ENCODE measurements at places on chromosomes 7 and 10.

DNA sequence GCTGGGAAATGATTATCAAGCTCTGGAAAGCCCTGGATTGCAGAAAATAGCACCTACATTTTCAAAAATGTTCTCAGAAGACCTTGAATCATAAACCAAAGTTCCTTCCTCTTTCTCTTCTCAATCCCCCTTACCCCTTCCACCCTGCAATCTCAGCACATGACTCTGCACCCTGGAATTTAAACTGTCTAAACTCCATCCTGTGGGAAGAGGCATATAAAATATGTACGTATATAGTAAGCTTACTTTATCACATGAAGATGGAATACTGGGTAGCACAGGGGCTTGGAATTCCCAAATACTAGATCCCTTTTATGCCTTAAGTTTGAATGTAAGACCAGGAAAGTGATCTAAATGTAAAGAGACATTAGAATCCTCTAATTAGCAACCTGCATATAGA is 7.7 kb downstream of the AGMO start:
- DNase-seq: no peak

GRCh38 chr10:33884604-33885003 is 550.1 kb upstream of the NRP1 start:
- DNase-seq: no peak

- DNase-seq: no peak
Measured at GRCh38 chr7:121795736-121796135, 77.2 kb upstream of the PTPRZ1 start.

DNA sequence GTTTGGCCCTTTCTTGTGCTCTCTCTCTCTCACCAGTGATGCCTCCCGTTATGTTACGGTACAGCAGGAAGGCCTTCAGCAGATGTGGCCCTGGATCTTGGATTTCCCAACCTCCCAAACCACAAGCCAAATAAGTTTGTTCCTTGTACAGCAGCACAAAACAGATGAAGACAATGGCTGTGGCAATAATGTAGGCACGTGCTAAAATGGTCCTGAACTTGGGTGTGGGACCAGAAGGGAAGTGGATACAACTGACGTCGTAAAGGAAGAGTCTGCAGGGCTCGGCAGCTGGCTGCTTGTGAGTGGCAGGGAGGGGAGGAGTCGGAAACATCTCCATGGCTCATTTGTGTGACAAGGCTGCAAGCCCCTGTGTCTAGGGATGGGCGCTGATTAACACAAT is 26.8 kb downstream of the PROSER2 start:
- no peak for DNase-seq

- DNase-seq: no peak
Measured at GRCh38 chr10:654647-654996, 34.8 kb downstream of the DIP2C start.

- DNase-seq: no peak
Measured at GRCh38 chr10:95716466-95716865, 22.7 kb upstream of the TCTN3 start.

DNA sequence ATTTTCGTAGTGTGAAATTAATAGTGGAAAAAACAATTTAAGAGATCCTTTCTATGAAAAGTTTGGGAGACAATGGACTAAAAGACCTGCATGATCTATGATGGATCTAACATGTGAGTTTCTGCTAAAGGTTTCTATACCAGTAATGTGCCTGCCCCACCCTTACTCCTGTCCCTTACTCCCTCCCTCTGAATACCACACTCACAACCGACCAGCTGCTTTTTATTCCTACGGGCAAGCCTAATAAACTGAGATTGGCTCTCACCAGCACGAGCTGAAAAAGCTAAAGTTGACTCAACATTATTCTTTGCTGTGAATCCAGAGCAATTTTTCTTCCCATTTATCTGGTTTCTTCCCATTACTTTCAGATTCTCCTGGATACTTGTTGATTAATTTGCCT is 17.8 kb upstream of the REEP3 start:
- no peak for DNase-seq

DNA sequence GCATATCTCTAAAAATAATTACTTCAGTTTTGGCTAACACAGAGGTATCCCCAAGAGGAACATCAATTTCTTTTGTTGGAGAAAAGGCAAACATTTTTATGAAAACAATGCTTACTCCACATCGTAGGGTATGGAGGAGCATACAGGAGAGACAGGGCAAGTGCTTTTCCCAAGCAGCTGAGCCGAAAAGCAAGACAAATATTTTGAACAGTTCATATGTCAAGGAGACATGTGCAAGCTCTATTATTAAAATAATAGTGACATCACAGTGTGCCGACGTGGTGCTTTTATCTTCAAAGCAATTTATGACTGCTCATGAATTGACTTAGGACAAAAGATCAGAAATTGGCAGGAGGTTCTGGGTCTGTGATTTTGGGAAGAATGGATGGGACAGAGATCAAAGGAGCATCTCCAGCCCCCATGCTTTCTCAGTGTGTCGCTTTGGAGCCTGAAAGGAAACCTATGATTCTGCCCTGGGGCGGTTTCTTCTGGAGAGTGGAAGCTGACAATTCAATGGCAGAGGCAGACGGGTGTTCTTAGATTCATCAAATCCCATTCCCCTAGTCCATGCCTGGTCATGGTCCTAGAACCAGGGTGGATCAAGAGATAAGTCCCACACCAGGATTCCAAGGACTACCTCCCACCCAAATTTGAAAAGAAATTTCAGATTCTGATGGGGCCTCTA is 97.1 kb downstream of the JCAD start:
- DNase-seq: no peak

DNA sequence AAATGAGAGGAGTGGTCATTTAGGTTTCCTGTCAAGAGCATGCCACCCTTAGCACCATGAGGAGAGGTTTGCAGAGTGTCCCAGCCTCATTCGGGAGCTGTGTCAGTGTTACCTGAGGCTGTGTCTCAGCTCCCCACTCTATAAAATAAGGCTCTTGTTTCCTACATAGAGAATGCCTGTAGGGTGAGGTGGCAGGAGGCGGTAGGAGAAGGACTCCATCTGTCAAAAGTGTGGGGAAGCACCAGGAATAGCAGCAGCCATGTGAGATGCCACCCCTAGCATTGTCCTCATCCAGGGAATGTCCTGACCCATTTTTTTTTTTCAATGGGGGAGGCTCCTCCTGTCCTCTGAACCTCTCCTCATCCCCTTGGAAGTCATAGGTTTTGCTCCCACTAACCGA is 451.2 kb downstream of the PLXNA4 start:
- DNase-seq: no peak

- no peak for DNase-seq
Measured at GRCh38 chr7:135712182-135712782, 15.7 kb downstream of the SLC13A4 start.
